ENCODE measurements at places on chromosomes 7 and 10.

DNA sequence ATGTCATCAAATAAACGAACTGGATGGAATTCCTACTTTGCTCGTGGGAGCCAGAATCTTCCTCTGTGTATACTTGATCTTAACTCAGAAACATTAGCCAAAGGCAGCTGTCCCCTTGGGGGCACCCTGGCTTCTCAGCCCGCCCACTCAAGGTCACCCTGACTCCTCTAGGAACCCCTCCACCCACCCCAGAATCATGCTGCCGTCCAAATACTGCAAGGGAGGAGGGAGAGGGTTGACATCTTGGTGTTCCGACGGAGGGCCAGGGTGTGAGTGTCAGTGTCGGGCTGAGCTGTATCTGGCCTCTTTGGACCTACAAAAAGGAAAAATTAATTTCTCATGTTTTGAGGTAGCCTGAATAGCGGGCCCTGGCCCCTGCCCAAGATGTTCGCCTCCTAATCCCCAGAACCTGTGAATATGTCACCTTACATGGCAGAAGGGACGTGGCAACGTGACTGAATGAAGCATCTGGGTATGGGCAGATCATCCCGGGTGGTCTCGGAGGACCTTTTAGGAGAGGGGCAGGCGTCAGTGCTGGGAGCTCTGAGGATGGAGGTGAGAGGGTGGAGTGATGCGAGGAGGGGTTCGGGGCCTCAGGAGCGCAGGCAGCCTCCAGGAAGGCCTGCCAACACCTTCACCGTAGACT is 40.5 kb upstream of the RBM33 start:
- peaks cover 10% of the 10 kb centered on the region for H3K4me1 ChIP-seq
- peaks cover 2% of the 10 kb centered on the region for H3K27me3 ChIP-seq
- H3K36me3 ChIP-seq = no peaks in the 10 kb centered on the region
- no peak overlapping the region for H3K27ac ChIP-seq

DNA sequence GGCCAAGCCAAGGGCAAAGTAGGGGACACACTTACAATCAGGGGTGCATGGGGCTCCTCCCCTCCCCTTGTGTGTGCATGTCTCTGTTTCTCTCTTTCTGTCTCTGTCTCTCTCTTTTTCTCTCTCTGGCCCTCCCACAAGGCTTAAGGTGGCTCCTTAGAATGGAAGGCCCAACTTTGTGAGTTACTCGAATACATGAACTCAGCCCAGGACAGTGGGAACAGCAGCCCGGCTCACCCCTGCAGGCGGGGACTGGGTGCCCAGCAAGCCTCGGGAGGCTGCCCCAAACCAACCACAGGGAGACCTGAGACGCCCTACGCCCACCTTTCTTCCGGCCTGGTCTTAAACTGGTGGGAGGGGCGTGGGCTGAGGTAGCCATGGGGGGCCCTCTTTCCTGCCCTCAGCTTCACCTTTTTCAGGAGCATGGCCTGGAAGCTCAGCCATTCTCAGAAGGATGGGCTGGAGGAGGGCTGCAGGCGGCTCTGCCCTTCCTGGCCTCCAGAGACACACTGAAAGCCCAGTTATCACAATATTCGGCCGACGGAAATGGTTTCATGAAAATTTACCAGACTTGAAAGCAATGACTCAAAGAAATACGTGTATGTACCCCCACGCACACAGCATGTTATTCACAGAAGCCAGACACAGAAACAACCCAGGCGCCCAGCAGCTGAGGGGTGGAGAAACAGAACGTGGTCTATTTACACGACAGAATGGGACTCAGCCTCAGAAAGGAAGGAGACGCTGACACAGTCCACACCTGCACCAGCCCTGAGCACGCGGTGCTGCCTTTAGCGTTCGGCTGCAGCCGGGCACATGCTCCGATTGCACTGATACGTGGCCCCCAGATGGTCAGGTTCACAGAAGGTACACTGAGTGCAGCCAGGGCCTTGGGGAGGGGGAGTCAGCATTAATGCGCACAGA is 229.5 kb downstream of the PTPRN2 start:
- no peak overlapping the region for H3K4me3 ChIP-seq
- H3K27me3 ChIP-seq = peaks cover 4% of the 10 kb centered on the region
- no peak for DNase-seq

- peaks cover 9% of the 10 kb centered on the region for H3K4me1 ChIP-seq
- no peak for DNase-seq
- H3K27ac ChIP-seq = no peak overlapping the region
- H3K36me3 ChIP-seq = no peaks in the 10 kb centered on the region
These were observed 176.5 kb downstream of the GFRA1 start for GRCh38 chr10:116096526-116096925.

DNA sequence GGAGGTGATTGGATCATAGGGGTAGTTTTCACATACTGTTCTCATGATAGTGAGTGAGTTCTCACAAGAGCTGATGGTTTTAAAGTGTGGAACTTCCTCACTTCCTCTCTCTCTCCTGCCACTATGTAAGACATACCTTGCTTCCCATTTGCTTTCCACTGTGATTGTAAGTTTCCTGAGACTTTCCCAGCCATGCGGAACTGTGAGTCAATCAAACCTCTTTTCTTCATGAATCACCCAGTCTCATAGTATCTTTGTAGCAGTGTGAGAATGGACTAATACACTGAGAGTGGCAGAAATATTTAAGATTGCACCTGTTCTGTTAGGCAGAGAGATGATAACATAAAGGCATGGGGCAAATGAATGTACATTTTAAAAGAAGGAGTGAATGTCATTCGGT is 507.8 kb downstream of the SORCS3 start:
- no peaks in the 10 kb centered on the region for H3K4me1 ChIP-seq
- no peak for DNase-seq
- no peaks in the 10 kb centered on the region for H3K36me3 ChIP-seq
- H3K27me3 ChIP-seq = no peaks in the 10 kb centered on the region
- no peak overlapping the region for H3K27ac ChIP-seq

- no peaks in the 10 kb centered on the region for H3K36me3 ChIP-seq
- H3K27ac ChIP-seq = no peak overlapping the region
- DNase-seq = no peak
- H3K27me3 ChIP-seq = no peaks in the 10 kb centered on the region
- H3K4me3 ChIP-seq = no peak overlapping the region
These were observed 258.5 kb upstream of the FERD3L start for GRCh38 chr7:19403691-19404090.

DNA sequence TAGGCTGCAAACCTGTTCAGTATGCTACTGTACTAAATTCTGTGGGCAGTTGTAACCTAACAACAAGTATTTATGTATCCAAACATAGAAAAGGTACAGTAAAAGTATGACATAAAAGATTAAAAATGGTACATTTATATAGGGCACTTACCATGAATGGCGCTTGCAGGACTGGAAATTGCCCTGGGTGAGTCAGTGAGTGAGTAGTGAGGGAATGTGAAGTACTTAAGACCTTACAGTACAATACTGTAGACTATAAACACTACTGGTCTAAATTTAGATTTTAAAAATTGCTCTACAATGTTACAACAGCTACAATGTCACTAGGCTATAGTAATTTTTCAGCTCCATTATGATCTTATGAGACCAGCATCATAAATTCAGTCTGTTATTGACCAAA is 146.0 kb upstream of the GNAI1 start:
- H3K4me1 ChIP-seq = no peaks in the 10 kb centered on the region
- no peaks in the 10 kb centered on the region for H3K36me3 ChIP-seq
- DNase-seq = no peak

DNA sequence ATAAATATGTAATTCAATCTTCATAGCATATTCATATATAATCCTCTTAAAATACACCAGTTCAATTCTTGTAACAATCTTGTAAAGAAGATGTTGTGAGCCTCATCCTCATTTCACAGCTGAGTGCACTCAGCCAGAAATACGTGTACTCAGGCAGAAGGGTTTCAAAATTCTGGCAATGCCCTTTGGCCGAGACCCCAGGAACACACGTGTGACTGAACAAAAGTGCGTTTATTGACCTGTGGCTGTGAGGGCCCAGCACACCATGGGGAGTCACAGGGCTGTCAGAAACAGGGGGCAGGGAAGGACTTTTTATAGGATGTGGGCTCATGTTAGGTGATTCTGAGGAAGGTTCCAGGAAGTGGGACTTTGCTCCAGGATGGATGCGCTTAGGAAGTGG is 21.5 kb downstream of the GIMAP8 start:
- H3K27me3 ChIP-seq = peaks cover 4% of the 10 kb centered on the region
- H3K4me3 ChIP-seq = peak overlapping the region; percentile 49
- H3K4me1 ChIP-seq = peaks cover 54% of the 10 kb centered on the region
- H3K27ac ChIP-seq = peak overlapping the region; percentile 71
- H3K36me3 ChIP-seq = peaks cover 94% of the 10 kb centered on the region
- no peak for DNase-seq

DNA sequence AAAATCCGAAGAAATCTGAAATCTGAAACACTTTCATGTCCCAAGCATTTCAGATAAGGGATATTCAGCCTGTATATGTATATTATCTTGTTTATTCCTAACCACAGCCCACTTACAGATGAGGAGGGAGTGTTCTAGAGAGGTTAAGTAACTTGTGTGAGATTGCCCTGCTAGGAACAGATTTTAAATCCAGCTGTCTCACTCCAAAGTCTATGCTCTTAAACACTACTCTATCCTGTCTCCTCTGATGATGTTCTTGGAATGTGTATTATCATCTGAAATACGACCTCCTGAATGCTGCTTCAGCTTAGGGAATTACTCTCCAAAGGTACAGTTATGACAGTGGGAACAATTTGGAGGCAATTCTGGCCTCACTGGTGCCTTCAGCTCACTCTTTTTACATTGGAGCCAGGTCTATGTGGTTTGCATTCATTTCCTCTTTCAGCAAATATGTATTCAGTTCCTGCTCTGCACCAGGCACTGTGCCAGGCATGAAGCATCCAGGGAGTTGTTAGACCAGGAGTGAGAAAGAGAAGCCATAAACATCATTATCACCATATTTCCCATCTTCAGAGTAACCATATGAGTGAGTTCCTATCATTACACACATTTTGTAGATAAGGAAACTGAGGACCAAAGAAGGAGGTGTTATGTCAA is 70.2 kb downstream of the NOC3L start:
- no peaks in the 10 kb centered on the region for H3K36me3 ChIP-seq
- peaks cover 2% of the 10 kb centered on the region for H3K27me3 ChIP-seq
- H3K27ac ChIP-seq = no peak overlapping the region
- no peak overlapping the region for H3K4me3 ChIP-seq

- no peaks in the 10 kb centered on the region for H3K36me3 ChIP-seq
- no peak overlapping the region for H3K4me3 ChIP-seq
- H3K27ac ChIP-seq = no peak overlapping the region
These were observed 93.8 kb upstream of the NOBOX start for GRCh38 chr7:144497282-144497681.

DNA sequence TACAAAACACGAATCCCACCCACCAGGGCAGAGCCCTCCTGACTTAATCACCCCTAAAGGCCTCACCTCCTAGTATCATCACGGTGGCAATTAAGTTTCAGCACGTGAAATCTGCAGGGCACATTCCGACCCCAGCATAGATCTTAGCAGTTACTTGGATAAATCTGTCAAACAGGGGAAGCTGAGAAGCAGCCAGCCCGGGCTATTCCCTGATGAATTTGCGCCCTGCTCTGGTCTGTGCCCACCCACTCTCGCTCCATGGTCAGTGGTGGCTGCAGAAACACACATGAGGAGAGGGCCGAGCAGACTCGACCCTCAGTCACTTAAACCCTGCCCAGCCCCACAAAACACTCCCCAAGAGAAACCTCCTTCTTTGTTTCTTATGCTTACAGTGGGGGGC is 28.7 kb downstream of the INSIG1 start:
- H3K4me3 ChIP-seq = no peak overlapping the region
- H3K4me1 ChIP-seq = no peaks in the 10 kb centered on the region
- H3K36me3 ChIP-seq = no peaks in the 10 kb centered on the region
- peaks cover 2% of the 10 kb centered on the region for H3K27me3 ChIP-seq
- no peak for DNase-seq
- no peak overlapping the region for H3K27ac ChIP-seq

GRCh38 chr10:132242103-132242840 is 55.5 kb downstream of the DPYSL4 start:
- H3K27ac ChIP-seq = no peak overlapping the region
- peaks cover 3% of the 10 kb centered on the region for H3K36me3 ChIP-seq
- no peaks in the 10 kb centered on the region for H3K4me1 ChIP-seq
- H3K4me3 ChIP-seq = no peak overlapping the region

- no peaks in the 10 kb centered on the region for H3K4me1 ChIP-seq
- no peak overlapping the region for H3K27ac ChIP-seq
- no peaks in the 10 kb centered on the region for H3K36me3 ChIP-seq
- H3K4me3 ChIP-seq = no peak overlapping the region
- no peaks in the 10 kb centered on the region for H3K27me3 ChIP-seq
- DNase-seq = no peak
These were observed 41.5 kb upstream of the EPC1 start for GRCh38 chr10:32388258-32389027.

- H3K4me1 ChIP-seq = peaks cover 7% of the 10 kb centered on the region
- no peak overlapping the region for H3K4me3 ChIP-seq
- DNase-seq = no peak
- no peak overlapping the region for H3K27ac ChIP-seq
- no peaks in the 10 kb centered on the region for H3K27me3 ChIP-seq
These were observed 161.9 kb upstream of the MEOX2 start for GRCh38 chr7:15848362-15848761.

- no peak overlapping the region for H3K4me3 ChIP-seq
- peak overlapping the region; percentile 20 for H3K27ac ChIP-seq
- peaks cover 1% of the 10 kb centered on the region for H3K27me3 ChIP-seq
- peaks cover 26% of the 10 kb centered on the region for H3K4me1 ChIP-seq
- no peak for DNase-seq
These were observed 556.9 kb downstream of the DNAJB9 start for GRCh38 chr7:109126404-109127050.

- peaks cover 7% of the 10 kb centered on the region for H3K36me3 ChIP-seq
- DNase-seq = no peak
- H3K27ac ChIP-seq = peak overlapping the region; percentile 9
These were observed 98.1 kb upstream of the AGBL3 start for GRCh38 chr7:134888141-134888740.

GRCh38 chr10:45442662-45443061 is 68.6 kb downstream of the ALOX5 start:
- H3K36me3 ChIP-seq = no peaks in the 10 kb centered on the region
- H3K27me3 ChIP-seq = peaks cover 8% of the 10 kb centered on the region
- H3K27ac ChIP-seq = no peak overlapping the region
- no peak for DNase-seq

DNA sequence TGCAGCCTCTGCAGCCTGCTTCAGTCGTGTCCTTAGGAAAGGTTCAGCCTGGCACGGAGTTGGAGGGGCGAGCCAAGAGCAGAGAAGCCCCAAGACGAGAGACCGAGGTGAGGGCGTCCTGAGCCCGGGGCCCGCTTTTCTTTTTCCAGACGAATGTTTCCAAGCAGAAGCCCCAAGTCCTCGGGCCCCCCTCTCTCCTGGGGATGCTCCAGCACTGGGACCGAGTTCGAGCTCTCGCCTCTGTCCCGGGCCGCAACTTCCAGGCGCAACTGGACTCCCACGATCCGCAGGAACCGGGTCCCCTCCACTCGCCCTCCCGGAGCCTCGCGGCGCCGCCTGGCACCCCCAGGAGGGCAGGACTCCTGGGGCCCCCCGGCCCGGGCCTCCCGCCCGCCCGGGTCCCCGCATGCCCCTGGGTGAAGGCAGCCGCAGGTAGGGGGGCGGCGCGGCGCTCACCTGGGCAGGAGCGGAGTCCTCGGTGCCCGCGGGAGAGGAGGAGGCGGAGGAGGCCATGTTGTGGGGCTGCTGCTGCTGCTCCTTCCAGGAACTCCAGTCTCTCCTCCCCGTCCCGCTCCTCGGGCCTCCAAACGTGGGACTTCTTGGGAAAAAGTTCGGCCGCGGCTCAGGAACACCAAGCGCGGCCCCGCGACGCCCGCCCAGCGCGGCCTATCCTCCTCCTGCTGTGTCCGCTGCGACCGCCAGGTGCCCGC is 45.3 kb upstream of the CDK1 start:
- peak overlapping the region; percentile 93 for H3K4me3 ChIP-seq
- DNase-seq = peak; percentile 64
- peaks cover 1% of the 10 kb centered on the region for H3K27me3 ChIP-seq
- peaks cover 9% of the 10 kb centered on the region for H3K4me1 ChIP-seq

All from endothelial cell (in vitro differentiated cells).